ENCODE measurements at places on chromosomes 6 and 20.

- no peak for DNase-seq
Observed at GRCh38 chr6:147983581-147984366, 358.9 kb upstream of the SASH1 start.

GRCh38 chr6:90175627-90176538, 120.8 kb downstream of the BACH2 start:
- no peak for DNase-seq

DNA sequence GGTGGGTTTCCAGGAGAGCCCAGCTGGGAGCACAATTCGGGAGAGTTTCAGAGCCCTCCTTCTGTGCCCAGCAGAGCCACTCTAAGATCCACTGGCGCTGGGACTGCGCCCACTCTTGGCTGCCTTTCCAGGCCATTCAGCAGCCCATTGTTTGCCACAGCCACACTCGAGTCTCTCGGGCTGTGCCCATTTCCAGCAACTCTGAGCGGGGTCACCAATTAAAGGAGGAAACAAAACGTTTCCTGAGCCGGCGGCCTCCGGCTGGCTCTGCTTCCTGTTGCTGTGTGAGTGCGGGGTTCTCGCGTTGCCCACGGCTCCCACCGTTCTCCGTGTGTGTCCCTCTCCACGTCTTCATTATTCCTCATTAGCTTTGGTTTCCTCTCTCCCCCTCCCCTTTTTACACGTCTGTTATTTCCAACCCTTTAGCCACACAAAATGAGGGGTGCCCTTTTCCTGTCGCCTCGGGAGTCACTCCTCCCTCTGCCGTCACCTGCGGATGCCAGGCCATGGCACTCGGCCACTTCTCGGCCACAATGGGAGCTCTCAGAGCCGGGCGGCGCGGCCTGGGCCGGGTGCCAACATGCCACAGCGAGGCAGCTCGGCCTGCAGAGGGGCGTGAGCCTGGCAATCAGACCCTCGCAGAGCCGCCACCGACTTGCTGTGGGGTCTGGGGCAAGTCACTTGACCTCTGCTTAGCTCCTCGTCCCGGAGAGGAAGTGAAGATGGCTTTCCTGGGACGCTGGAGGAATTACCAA, 94.3 kb upstream of the NKX2-2 start:
- peak; percentile 34 for DNase-seq

- DNase-seq, result no peak
Observed at GRCh38 chr20:36969478-36970186, 18.1 kb upstream of the SAMHD1 start.

DNA sequence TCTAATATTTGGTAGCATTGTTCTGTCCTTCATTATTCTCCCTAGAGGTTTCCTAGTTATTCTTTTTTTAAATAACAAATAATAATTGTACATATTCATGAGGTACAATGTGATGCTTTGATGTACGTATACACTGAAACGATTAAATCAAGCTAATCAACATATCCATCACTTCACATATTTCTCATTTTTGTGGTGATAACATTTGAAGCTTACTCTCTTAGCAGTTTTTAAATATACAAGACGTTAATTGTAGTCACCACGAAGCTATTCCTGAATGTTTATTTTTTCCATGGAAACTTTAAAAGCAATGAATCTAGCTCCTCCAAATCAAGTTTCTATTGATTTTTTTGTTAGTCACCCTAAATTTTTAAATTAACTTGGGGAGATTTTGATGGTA, 116.5 kb upstream of the PRND start:
- no peak for DNase-seq

- DNase-seq, result no peak
Observed at GRCh38 chr6:75350808-75351207, 66.2 kb upstream of the TMEM30A start.

- no peak for DNase-seq
Observed at GRCh38 chr6:88268508-88268907, 102.4 kb upstream of the CNR1 start.

DNA sequence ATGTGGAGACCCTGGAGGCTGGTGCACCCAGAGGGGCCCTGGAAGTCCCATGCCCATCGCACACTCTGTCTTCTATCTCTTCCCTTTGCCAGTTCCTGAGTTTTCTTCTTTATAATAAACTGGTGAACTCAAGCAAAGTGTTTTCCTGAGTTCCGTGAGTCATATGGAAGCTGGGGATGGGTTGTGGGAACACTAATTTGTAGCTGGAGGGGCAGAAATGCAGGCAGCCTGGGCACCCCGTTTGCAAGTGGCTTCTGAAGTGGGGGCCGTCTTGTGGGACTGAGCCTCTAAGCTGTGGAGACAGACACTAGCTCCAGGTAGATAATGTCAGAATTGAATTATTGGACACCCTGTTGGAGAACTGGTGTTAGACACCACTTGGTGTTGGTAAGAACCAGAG, 3.2 kb upstream of the PPP1R3G start:
- DNase-seq, result no peak
